KBM-7 (cell line): ENCODE measurements at places on chromosomes 13 and 19.

DNA sequence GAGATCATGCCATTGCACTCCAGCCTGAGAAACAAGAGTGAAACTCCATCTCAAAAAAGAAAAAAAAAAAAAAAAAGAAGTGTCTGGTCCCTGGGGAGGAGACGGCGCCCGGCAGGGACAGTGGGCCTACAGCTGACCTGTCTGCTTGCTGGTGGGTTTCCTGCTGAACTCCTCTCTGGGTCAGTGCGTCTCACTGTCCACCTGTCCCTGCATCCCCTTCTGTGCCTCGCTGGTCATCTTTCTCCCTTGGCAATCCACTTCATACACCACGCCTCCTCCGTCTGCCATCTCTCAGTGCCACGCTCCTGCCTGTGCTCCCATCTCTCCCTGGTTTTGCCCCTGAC, 63.4 kb downstream of the ACSBG2 start:
- DNase-seq = no peak

GRCh38 chr19:12936582-12936981, 1.8 kb upstream of the CALR start:
- peak; percentile 58 for DNase-seq

GRCh38 chr13:89029062-89029461, 1357.9 kb downstream of the SLITRK5 start:
- DNase-seq = no peak

DNA sequence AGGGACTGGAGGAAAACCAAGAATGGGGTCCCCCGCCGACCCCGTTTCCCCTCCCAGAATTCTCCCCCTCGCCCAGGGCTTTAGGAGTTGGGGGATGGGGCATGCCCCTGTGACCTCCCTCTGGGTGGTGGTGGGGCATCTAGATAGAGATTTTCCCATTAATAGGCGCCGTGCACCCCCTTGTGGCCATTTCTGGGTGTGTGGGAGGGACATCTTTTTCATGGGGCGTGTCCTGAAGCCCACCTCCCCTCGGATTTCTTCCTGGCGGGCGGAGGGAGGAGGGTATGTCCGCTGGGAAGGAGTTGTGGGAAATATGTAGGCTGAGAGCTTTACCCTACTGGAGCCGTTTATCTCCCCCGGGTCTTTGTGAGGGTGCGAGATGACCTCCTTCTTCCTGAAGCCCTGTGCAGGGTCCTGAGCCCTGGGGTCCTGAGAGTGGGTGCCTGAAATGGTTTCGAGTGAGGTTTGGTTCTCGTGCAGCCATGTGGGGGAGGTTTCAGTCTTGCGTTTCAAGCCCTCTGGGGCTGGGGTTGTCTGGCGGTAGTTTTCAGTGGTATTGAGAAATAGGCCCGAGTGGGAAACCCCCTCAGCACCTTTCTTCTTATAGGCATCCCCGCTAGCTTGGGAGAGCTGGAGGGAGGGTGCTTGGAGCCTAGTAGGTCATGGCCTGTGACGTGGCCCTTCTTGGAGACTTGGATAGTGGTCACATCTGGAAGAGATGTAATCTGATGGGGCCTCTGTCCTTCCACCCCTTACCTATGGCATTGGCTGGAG, 1.0 kb downstream of the PRMT1 start:
- DNase-seq = peak; percentile 85

DNA sequence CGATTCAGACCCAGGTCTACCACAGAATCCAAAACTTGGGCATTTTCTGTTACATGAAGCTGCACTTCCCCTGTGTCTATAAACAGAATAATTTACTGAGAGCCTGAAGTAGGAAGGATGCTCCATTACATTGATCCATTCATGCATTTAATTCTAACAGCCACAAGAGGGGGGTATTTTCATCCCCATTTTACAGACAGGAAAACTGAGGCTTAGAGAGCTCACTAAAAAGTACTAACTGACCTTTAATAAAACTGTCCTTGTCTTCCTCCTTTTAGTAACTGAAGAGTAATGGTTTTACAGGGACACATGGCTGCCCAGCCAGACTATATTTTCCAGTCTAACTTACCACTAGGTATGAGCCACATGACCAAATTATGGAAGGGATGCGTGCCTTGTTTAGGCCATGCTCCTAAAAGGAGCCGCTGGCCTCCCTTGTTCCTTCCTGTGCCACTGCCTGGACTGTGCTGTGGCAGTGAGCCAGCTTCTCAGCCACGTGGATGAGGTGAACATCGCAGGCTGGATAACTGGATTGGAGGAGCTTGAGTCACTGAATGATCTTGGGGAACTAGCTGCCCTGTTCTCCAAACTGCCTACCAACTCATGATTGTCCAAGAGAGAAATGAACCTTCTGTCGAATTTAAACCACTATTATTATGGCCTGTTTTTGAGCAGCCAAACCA, 108.3 kb downstream of the DOCK9 start:
- DNase-seq = peak; percentile 3

- DNase-seq = no peak
These were observed 21.4 kb upstream of the TCF3 start for GRCh38 chr19:1673645-1674292.

DNA sequence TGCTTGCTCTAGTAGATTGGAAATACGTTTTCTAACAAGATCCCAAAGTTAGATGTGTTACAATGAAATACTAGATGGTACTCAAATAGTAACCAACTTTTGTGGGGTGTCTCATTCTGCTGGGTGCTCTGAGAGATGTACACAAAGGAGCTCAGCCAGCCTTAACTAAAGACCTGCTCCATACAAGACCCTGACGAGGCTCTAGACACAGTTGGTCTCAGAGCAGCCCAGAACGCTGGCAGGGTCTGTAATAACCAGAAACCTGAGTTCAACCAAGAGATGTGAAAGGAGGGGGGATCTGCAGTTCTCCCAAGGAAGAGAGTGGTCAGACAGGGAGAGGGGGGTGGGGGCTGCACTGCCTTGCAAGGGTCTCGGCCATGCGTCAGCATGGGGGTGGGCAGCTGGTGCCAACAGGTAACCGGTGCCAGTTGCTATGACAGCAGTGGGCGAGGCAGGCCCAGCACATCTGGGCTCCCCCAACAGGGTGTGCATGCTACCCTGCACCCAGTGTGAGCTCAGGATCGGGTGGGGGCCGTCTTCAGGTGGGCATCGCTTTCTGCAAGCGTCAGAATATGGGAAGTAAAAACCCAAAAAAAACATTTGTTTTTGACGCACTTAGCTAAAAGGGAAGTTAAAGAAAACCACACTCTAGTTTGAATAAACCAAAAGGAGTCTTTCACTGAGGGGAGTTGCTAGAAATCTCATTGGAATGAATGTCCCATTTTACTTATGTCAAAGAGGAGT, 68.0 kb upstream of the GPR183 start:
- peak; percentile 77 for DNase-seq

DNA sequence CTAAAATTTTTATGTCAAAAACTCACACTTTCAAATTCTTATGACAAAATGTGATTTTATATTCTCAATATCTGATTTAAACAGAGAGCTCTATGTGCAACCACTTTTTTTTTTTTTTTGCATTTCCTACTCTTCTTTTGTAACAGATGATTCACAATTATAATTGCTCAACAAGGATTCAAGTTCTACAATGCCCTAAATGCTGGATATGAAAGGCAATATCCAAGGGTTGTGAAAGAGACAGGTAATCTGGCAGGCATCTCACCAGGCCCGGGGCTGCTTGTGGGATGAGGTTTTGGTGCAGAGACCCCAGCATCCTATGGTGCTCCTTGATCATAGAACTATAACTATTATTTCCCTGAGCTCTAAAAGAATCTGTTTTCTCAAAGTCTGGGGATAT, 363.6 kb upstream of the NBEA start:
- DNase-seq = no peak

DNA sequence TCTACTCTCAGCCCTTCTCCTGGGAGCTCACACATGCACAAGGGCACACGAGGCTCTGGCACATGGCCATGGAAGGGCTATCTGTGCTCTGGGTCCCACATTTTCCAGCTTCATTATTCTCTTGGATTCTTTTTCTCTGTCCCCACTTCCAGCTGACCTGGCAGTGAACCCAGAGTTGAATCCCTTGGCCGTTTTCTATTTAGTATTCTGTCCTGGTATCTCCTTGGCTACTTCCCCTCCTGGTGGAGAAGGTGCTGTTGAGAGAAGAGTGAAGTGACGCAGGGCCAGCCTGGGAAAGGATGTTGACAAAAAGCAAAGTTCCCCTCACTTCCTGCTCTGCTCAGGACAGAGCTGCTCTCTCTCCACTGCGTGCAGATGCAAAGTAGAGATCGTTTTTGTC, 303.1 kb downstream of the IRS2 start:
- DNase-seq = no peak

DNA sequence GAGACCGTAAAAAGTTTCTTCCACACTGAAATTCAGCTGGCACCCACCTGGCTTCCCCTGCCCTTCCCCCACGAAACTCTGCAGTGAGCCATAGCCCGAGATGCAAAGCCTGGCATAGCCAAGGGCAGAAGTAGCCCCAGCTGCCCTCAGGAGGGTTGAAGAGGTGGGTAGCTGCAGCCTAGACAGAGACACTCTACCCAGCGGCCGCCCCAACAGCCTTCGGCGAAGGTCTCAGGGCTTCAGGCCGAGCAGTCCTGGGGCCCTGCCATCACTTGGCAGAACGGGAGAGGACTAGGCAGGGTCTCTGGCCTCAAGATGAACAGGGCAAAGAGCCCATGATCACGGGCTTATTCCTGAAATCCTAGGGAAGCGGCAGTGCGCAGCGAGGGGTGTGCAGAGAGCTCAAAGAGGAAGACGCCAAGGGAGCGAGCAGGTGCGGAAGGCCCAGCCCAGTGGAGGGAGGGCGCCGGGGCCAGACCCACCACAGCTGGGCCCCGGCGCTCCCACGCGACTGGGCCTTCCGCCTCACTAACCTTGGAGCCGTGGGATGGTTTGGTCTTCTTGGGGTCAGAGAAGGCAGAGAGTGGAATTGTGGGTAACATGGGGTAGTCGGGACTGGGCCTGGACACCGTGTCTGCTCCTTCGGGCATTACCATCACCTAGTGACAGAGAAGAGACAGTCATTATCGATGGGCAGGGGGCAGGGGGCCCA, 53.2 kb downstream of the MLLT1 start:
- DNase-seq = no peak

GRCh38 chr19:51564791-51565190, 6.3 kb upstream of the ZNF175 start:
- DNase-seq = peak; percentile 96

- DNase-seq = no peak
These were observed 291.6 kb upstream of the ARGLU1 start for GRCh38 chr13:106859533-106859904.

GRCh38 chr19:31725051-31725450, 375.8 kb upstream of the TSHZ3 start:
- DNase-seq = no peak

DNA sequence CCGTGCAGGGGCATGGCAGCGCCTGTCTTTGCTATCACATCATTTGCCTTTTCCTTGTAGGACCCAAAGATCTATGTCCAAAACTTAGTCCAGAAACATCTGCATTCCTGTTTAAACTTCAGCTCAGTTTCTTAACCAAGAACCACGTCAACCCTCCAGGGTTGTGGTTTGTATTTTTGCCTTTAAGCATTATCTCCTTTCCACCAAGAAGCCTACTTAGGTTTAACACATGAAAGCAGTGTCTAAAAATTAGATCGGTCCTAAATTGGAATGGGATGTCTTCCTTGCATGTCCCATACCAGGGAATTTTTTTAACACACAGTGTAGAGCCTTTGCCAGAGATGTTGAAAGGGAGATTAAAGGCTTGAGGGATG, 38.8 kb downstream of the DHRS12 start:
- DNase-seq = no peak

- no peak for DNase-seq
These were observed 25.3 kb downstream of the UQCRFS1 start for GRCh38 chr19:29187676-29188075.
